Activated CD4-positive, alpha-beta T cell treated with anti-CD3 and anti-CD28 coated beads, Interleukin-2, amount 50 U/mL, for 24 hours (primary cell): ENCODE measurements at places on chromosomes 3 and 15.

GRCh38 chr15:78365917-78366316 is 25.8 kb downstream of the CRABP1 start:
- no peak for DNase-seq

DNA sequence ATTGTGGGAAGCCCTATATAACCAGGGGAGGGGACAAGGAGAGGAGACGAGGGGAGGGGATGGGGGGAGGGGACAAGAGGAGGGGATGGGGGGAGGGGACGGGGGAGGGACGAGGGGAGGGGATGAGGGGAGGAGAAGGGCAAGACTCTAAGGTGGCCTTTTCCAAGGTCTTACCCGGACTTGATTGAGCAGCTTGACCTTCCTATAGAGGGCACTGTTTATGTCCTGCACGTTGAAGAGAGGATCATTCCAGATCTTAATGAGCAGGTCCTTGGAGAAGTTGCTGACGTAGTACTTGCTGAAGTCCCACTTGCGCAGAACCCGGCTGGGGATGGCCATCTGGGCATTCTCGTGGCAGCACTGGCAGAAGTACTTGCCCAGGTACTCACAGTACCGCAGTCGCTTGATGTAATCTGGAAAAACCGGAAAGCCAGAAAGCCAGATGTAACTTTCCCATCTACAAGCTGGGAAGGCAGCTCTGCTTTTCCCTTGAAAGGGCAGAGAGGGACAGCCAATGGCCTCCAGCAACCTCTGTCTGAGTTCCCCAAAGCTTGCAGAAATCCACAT is 55.7 kb downstream of the RUBCN start:
- no peak for DNase-seq

DNA sequence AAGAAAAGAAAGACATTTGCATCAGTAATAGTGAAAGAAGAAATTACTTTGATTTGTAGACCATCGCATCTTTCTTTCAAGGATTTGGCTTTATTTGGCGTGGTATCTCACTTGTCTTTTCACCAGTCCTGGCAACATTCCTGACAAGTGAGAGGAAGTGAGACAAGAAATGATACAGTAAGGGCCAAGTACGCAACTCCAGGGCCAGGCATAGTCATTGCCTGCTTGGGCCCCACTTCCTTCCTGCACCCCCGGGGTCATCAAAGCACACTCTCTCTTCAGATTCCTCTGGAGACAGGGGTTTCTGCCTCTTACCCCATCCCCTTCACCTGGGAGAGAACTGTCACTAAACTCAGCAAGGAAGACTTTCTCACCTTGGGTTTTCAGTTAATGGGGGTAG is 55.1 kb downstream of the CD47 start:
- no peak for DNase-seq

DNA sequence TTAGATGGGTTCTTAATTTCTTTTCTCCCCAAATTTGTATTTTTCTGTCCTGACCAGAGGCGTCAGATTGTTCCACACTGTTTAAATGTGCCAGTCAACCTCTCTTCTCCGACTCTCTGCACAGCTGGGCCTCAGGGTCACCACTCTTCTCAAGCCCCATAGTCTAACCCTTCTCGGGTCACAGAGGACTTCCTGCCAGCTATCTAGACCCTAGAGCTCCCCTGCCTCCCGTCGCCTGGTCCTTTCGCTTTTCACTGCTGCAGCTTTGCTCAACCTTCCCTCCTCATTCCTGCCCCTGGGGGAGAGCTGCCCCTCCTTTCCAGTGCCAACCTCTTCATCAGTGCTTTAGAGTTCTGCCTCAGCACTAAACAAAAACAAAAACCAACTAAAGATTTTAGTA is 151.7 kb downstream of the ATG7 start:
- DNase-seq = no peak

- DNase-seq = no peak
Measured at GRCh38 chr3:146813496-146813895, 208.3 kb upstream of the PLSCR5 start.

GRCh38 chr3:8647137-8647985 is 2.8 kb upstream of the SSUH2 start:
- DNase-seq = no peak

DNA sequence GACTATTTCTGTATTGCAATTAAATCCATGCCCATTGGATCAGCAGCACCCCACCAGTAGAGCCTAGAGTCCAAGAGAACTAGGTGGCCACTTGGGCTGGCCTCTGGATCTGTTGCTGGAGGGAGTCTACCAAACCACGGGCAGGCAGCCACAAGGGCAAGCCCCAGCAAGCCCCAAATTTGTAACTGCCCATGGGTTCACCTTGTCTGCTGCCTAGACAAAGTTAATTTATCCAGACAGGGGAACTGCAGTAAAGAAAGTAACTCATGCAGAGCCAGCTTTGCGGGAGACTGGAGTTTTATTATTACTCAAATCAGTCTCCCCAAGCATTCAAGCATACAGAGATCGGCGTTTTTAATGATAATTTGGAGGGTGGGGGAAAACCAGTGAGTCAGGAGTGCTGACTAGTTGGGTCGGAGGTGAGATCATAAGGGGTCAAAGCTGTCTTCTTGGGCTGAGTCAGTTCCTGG is 74.0 kb upstream of the TERB2 start:
- DNase-seq = peak; percentile 50

- no peak for DNase-seq
Measured at GRCh38 chr3:189355481-189356201, 183.9 kb downstream of the TPRG1 start.

GRCh38 chr3:135215516-135215915 is 420.5 kb downstream of the EPHB1 start:
- DNase-seq = no peak

GRCh38 chr15:72099155-72099554 is 18.8 kb downstream of the MYO9A start:
- DNase-seq = no peak

DNA sequence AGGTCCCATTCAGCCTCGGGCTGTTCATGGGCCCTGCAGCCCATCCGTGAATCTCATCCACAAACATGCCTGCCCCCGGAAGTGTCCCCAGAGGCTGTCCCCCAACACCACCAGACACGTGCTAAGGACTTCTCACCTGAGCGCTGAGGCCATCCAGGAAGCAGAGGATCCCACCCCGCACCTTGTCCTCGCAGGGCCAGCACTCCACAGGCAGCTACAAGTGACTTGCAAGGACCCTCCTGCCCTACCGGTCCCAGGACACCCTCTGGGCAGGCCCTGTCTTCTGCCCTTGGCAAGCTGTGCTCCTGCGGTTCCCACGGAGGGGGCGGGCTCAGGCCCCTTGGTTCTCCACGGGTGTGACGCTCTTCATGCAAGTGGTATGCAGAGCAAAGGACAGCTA is 146.0 kb downstream of the NUP210 start:
- no peak for DNase-seq

- DNase-seq = peak; percentile 93
Measured at GRCh38 chr15:64162869-64163658, at the start of gene PPIB. PPIB (minus strand) TSS chr15:64163022; CDS start chr15:64162986, 36 bp downstream.

DNA sequence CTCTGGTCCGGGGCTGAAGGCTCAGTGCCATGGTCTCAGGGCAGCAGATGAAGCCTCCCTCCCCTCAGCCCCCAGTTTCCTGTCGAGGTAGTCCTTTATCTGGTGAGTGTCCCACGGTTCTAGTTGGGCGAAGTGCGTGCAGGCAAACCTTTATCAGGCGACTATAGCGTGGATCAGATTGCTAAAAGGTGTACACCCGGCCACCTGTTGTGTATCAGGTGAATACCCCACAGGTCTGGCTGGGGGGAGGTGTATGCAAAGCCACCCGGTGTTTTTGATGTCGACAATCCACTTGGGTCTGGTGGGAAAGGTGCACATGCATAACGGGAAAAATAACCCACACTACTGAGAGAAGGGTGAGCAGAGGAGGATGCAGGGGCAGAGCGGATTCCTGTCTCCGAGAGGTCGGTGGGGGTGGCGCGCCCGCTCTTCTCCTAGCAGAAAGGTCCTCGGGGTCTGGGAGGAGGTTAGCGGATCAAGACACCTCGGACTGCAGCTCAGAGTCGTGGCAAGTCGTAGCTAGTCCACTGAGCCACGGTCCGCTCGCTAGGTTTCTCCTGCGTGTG is 507 bp downstream of the SLC12A6 start:
- no peak for DNase-seq

DNA sequence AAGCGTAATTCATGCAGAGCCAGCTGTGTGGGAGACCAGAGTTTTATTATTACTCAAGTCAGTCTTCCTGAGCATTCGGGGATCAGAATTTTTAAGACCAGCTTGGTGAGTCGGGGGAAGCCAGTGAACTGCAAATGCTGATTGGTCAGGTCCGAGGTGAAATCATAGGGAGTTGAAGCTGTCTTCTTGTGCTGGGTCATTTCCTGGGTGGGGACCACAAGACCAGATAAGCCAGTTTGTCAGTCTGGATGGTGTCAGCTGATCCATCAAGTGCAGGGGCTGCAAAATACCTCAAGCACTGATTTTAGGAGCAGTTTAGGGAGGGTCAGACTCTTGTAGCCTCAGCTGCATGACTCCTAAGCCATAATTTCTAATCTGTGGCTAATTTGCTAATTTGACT is 228.1 kb upstream of the ATP10A start:
- no peak for DNase-seq

- DNase-seq = no peak
Measured at GRCh38 chr3:97430601-97431000, 334.0 kb upstream of the ARL6 start.

DNA sequence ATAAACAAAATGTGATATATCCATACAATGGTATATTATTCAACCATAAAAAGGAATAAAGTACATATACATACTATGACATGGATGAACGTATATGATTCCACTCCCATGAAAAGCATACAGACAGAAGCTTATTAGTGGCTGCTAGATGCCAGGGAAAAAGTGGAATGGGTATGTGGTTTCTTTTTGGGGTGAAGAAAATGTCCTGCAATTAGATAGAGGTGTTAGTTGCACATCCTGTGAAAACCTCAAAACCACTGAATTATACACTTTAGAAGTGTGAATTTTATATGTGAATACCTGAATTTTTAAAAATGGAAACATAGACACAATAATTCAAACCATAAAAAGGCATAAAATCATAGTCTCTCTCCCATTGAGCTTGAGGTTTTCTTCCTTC is 11.2 kb downstream of the DENND6A start:
- no peak for DNase-seq

DNA sequence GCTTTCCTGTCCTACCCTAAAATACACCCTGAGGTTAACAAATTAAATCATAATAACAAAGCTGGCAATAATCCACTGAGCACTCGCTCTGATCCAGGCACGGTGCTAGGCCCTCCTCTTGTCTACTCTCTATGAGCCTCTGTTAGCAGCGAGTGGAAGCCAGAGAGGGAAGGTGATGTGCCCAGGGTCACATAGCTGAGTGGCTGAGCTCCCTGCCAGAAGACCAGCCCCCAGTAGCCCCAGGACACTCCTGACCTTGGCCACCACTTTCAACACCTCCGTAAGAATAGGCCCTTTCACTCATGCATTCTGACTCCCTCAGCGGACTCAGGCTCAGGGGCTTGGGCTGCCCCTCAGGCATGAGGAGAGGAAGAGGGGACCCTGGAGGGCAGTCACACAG is 9.5 kb upstream of the PRKCD start:
- no peak for DNase-seq

DNA sequence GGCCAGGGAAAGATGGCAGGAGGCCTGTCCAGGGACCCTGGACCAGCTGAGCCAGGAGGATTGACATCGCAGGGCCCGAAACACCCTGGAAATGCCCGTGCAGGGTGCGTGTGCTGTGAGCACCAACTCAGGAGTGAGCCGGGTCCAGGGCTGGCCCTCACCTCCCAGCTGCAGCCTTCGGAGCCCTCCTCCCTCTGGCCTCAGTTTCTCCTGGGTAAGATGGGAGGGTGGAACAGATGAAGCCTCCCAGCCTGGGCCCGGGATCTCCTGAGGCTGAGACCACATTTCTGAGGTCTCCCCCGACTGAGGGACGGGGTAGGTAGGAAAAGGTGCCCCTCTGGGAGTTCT is 5.3 kb upstream of the CALML4 start:
- DNase-seq = no peak

GRCh38 chr3:25678581-25678980 is 13.9 kb upstream of the TOP2B start:
- no peak for DNase-seq
